Vagina (tissue), 2 donors: ENCODE measurements at places on chromosomes 7 and 10.
A peak's percentile ranks its signal among the peaks of the same experiment; 100 is the strongest.

GRCh38 chr10:104033401-104033930 lies 52.2 kb downstream of the COL17A1 start:
- DNase-seq = no peak

DNA sequence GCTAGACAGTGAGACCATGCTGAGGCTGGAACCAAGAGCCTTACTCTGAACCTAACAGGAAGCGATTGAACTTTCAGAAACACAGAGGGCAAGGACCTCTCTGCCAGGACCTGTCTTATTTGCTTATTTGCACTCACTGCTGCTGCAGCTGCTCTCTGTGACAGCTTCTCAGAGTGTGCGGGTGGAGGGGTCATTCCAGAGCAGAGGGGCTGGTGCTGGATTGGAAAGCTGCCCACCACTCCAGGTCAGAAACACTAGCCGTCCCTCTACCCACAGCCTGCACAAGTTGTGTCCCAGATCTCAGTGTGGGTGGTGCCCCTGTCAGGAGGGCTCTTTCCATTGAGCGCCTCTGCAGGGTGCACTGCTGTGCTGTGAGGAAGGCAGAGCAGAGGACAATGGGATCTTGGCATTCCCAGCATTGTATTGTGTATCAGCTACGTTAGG lies 126.2 kb downstream of the CCNY start:
- no peak for DNase-seq

DNA sequence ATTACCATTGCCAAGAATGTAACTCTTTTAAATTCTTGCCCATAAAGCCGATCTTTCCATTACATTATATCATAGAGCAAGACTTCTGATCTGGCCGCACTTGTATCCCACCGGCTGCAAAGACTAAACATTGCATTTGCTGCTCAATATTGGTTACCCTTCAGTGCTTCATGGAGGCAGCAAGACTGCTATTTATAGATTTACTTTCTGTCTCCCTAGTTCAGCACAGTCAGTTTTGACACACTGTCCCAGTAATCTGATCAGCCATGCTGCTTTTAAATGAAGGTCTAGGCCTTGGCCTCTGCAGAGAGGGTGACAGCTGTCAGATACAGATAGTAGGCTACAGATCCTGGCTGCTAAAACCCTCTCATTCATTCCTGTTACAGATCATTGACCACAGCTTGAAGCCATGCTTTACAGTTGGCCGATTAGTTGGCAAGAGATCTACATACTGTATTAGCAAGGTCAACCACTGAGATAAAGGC lies 562.6 kb upstream of the GALNT17 start:
- peak; percentile 44 for DNase-seq

DNA sequence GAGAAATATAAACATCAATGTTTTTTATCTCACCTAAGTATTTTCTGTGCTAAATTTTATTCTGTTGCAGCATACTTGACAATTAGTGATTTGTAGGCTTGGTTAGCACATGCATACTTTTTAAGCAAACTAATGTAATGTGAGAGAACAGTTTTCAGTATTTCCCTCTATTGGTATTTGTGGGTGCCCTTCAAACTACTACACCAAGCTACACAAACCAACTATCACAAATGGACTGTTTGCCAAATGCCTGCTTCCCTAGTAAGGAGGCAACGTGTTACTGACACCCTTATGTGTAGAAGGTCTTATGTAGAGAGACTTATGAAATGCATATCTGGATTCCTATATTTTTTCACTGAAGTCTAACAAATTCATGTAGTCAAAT lies 98.4 kb upstream of the FZD1 start:
- DNase-seq = no peak

DNA sequence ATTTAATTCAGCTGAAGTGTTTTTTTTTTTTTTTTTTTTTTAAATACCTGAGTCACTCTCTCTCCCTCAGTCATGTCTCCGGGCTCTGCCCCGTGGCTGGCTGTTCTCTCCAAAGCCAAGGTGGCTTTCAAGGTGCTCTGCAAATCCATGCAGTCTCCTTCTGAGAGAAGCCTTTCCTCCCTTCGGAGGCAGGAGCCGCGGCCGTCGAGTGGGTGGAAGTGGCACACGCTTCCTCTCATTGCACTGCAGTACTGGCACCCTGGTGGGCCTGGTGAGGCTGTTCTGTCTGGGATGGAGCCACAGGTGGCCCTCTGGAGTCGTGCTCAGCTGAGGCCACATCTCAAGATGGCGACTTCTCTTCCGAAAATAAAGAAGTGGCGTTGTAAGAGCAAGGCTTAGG lies 221.8 kb downstream of the GLRX3 start:
- no peak for DNase-seq

- no peak for DNase-seq
These were observed 6.8 kb upstream of the GPR15LG start for GRCh38 chr10:84166620-84167288.

GRCh38 chr10:8229153-8229552 lies 174.7 kb downstream of the GATA3 start:
- no peak for DNase-seq

GRCh38 chr7:904847-905246 lies 28.5 kb downstream of the GET4 start:
- DNase-seq = no peak

DNA sequence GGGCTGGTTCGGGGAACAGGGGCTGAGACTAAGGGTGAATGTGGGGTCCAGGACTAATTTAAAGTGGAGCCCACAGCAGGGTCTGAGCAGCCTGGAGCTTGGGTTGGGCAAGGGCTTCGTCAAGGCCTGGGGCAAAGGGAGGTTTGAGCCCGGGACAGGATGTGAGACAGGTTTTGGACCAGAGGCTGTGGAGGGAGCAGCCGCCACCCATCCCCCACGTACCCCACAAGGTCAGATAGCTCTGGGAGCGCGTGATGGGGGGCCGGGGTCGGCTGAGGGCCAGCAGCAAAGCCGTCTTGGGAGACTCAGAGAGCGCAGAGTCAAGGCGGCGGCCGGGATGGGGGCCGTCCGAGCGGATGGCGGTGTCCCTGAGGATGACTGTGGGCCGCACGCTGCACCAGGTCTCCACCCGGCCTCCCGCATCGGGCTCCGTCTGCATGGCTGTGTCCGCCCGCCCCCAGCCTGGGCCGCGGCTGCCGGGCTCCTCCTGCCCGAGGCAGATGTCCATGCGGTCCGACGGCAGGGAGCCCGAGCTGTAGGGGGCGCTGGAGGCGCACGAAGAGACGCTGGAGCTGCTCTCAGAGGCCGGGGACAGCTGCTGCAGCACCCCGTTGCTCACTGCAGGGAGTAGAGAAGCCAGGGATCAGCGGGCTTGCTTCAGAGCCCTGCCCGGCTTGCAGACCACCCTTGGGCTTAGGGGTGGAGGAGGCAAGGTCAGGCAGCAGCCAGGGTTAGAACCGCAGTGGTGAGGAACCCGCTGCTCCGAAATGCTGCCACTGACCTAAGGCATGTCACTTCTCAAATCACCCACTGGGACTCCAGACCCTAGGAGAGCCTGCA lies 12.1 kb downstream of the PDZD7 start:
- no peak for DNase-seq

GRCh38 chr10:126671402-126671975 lies 996 bp upstream of the C10orf90 start:
- no peak for DNase-seq

- DNase-seq = no peak
These were observed 184.3 kb upstream of the TCF7L2 start for GRCh38 chr10:112765717-112766235.

GRCh38 chr7:120373174-120373573 lies 100.2 kb downstream of the KCND2 start:
- no peak for DNase-seq

GRCh38 chr7:136845899-136846465 lies 22.5 kb upstream of the CHRM2 start:
- DNase-seq = no peak

GRCh38 chr7:3928727-3929515 lies 627.9 kb downstream of the SDK1 start:
- DNase-seq = no peak

- DNase-seq = no peak
These were observed 886.7 kb upstream of the SORCS1 start for GRCh38 chr10:108051218-108051617.

DNA sequence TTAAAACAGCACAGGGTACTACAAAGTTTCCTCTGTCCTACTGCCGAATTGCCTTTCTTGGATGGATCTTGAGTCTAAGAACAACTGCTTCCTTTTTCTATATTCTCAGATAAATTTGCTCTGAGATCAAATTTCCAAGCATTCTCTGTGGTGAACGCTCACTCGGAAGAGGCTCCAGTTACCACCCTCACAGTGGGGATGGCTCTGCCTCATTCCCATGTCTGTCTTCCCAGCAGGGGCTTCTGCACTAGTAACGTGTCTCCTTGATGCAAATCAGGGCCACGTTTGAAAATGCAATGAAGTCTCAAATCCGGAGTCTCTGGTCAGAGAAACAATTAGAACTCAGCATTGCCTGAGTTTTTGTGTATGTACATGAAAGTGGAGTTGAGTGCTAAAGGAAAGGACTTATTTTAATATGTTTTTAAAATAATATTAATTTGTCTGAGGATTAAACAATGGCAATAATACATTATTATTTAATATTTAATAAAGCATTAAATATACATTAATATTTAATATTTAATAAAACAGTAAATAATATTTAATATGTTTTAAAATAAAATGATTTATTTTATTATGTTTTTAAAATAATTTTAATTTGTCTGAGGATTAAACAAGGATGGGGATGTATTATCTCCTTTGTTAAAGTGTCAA lies 61.8 kb downstream of the INHBA start:
- no peak for DNase-seq

DNA sequence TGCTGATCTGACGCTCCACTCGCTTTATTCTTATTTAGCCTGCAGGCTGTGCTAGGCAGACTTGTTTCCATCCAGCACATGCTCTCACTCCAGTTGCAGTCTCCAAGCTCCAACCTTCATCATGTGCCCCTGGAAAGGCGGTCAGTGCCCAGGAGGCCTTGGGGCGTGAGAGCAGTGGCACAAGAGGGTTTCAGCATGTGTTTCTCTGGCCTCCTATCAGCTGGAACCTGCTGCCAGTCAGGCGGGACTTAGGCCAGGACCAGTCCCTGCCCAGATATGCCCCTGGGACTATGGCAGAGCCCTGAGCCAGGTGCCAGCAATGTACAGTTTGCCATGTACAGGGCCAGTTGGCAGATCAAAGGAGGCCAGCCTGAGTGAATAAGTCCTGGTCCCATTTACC lies 330.2 kb upstream of the FZD1 start:
- DNase-seq = no peak

DNA sequence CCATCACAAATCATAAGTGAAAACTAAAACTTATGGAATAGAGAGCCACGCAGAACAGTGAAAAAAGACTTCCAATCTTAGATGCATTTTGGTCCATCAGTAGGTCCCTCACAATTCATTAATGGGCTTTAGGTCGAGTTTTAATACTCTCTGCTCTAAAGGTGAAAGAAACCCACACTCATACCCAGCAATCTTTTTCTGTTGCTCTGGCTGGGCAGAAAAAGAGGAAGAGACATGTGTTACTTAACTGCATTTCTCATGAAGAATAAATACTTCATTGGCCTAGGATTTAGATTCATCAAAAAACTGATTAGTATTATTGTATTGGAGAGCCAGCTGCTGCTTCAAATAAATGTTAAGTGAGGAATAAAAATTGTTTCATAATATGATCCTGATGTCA lies 645.7 kb downstream of the PHTF2 start:
- no peak for DNase-seq

GRCh38 chr7:119647286-119647685 lies 625.7 kb upstream of the KCND2 start:
- DNase-seq = no peak

DNA sequence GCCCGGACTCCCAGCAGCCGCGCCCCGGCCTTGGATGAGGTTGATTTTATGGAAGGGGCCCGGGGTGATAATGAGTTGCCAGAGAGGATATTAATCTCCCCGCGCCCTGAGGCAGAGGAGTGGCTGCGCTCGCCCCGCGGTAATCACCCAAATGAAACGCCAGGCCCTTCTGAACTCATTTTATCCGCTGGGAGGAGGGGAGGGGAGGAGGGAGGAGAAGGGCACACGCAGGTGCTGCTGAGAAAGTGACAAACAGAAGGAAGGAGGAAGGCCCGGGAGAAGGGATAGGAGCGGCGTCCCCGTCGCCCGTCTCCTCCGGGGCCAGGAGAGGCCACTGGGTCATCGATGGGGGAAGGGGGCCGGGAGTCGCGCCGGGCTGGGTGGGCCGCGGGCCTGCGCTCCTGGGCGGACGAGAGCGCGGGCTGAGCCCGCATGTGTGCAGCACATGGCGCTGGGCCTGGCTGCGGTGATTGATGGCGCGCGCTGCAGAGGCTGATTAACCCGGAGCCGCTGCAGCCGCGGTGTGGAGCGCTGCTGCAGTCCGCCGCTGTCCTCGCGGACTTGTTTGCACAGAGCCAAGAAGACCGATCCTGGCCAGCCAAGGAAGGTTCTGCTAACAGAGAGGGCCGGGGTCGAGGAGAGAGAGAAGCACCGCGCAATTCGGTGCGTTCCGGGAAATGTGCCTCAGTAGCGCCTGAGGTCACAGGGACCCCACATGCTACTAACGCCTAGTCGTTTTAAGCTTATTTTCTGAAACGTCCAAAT lies 6.5 kb downstream of the MNX1 start:
- DNase-seq = no peak

GRCh38 chr7:135831455-135832195 lies 83.0 kb upstream of the FAM180A start:
- no peak for DNase-seq

DNA sequence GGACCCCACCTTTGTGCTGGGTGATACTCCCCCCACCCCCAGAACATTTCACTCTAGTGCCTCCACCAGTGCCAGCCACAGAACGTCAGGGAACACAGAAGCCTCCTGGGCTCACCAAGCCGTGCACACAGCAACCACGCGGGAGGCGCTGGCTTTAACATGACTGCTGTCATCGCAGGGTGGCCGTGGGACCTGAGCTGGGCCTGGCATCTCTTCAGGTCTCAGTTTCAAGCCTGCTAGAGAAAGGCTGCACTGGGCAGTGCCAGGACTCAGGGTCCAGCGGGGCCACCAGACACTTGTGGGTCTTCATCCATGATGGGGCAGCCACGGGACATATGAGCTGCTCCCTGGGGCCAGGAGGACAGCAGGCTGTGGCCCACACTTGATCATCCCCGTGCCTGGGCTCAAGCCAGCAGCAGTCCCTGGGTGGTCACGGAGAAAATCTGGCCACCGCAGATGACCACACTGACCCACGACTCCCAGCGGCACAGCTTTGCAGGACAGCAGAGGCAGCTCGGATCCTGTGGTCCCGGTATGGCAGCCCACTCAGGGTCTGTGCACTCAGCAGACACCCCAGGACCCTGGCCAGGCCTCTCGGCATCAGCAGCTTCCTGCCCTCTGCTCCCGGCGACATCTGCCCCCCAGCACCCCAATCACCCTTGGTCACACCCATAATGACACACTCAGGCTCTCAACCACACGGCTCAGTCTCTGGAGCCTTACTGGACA lies 44.2 kb downstream of the CAMK2B start:
- DNase-seq = peak; percentile 62
